GM04503 (cell line): ENCODE measurements at places on chromosomes 2 and 18.

DNA sequence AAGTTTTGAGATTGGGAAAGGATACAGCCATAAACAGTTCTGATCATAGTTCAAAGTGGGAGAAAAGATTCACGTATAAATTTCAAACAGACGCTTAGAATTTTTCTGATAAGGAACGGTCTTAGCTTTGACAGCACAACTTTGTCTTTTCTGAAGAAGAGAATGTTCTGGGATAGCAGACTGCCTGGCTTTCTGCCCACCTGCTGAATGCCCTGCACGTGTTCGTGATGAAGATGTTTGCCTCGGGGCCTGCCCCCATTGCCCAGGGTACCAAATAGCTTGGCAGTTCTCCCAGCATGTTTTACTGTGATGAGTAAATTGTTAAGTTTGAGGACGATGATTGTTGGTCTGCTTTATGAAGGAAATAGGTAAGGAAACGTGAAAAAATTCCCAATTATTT, 4.6 kb downstream of the MRPL33 start:
- peak; percentile 63 for DNase-seq

DNA sequence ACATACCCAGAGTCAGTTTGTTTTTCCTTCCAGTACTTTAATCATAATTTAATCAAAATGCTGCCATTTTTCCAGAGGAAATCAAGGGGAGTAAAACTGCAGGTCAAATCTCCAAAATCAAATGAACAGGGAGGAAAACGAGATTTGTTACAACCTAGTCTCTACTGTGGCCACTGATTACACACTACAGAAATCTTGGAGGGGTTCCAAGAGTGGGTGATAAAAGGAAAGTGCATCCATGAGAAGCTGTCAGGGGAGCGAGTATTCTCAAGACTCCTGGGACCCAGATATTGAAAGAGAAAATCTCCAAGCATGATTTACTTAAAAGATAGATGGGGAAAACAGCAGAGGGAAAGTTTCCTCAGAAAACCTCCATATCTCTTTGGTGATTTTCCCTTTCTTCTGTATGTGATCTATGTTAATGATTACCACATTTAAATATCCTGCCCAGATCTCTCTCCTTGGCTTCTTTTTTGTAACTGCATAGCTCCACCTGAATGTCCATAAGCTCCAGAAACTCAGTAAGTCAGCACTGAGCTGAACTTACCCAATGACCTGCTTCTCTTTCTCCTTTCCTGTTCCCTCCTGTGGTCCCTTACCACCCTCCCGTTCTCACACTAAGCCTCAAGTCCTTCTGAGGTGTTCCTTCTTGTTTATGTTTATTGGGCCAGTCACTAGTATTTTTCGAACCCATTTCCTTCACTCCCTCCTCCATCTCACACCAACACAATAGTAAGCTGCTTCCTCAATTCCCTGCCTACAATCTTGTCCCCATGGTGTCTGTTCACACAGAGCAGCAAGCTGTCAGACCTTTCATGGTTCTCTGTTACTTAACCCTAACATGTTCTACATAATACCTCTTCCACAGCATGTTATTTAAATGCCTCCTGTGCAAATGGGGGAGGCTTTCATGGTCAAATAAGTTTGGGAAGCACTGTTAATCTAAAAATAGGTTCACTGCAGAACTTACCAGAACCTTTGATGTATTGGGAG, 73.9 kb upstream of the TWSG1 start:
- no peak for DNase-seq

- DNase-seq: no peak
Observed at GRCh38 chr2:175838979-175839378, 163.1 kb downstream of the LNPK start.

GRCh38 chr2:47893771-47894170, 12.5 kb downstream of the FBXO11 start:
- no peak for DNase-seq

DNA sequence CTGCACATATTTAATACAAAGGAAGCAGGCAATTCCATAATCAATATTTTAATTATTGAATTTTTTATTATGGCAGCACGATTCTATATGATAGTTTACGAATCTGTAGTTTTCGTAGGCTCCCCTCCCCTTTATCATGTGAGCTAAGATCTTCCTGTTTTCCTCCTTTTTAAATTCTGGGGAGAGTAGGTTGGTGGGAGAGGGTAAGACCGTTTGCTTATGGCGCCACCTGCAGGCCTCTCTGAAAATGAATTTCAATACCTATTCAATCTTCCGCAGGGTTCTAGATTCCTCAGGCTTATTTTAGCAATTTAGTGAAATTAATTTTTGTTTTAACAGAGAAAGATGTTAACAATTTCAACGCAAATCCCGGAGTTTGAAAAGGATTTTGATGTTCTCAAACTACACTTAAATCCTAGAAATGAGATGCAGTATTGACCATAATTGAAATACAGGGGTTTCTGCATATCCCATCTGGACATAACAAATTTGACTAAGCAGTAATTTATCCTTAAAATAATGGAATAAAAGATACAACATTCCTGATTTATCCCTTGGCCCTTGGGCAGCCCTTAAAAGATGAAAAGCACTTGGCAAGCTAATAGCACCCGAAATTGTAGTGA, 12.8 kb upstream of the GBX2 start:
- no peak for DNase-seq

GRCh38 chr2:65737452-65738011, 305.1 kb upstream of the SPRED2 start:
- DNase-seq: no peak

- DNase-seq: no peak
Observed at GRCh38 chr18:551404-552061, 28.6 kb upstream of the CETN1 start.

DNA sequence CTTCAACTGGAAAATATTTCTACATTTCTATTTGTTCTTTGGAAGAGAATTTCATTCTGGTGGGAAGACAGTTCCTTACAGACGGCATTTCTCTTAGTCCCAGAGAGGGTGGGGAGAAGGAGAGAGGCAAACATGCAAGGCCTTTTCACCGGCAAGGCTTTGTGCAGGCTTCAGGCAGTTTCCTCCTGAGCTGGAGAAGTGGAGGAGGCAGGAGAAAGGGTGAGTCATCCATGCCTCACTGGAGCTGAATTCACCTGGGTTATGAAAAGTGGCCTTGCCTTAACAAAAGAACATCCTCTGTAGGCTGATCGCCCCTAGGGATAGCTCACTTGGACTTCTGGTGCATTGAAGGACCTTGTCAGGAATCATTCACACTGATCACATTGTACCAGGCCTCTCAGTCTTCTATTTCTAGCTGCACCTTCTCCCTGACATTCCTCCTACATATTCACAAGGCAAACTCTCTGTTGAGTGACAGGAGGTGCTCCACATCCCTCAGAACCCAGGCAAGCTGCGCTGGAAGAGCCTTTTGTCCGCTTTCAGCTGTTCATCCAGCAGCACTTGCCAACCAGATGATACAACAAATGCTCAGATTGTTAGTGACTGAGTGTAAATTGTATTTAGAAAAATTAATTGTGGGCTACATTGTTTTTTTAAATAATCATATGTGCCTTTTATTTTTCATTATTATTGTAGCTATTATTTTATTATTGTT, 796.1 kb downstream of the DCDC2C start:
- DNase-seq: no peak

DNA sequence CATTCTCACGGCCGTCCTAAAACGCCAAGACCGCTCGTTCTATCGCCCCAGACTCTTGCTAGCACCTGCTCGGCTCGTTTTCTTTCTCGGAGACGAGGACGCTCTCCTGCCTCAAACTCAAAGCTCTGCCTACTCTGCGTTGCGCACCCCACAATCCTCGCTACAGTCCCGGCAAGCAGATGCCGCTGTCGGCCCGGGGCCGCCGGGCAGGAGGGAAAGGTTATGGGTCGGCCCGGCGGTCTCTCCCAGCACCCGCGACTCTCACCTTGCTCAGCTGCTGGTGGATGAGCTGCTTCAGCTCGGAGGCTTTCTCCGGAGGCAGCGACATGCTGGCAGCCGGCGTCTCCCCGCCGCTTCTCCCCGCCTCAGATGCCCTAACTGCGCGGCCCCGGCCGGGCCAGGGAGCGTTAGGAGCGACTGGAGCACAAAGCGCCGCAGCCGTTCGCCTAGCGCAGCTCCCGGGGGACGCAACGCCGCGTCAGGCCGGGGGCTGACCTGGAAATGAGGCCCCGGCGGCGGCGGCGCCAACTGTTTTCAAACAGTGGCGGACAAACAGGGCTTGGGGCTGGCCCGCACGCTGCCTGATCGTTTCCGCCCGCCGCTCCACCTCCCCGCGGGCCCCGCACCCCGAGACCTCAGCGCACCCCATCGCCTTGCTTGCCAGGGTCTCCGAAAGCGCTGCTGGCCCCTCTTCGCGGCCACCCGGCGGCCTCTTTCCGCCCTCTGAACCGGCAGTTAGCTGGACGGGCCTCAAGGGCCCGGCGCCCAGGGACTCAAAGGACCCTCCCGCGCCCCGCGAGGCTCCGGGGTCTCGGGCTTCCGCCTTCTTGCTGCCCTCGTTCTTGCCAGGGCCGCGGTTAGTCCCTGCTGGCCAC, at the start of the genes CEP76 and PSMG2:
Gene CEP76, minus strand, starts transcription at position 503 of the 875 bp plus-strand sequence. Its CDS starts 175 bp downstream, at position 328.
Gene PSMG2, plus strand, starts transcription at position 822 of the 875 bp plus-strand sequence. CDS start 66 bp downstream, outside the sequence.
- DNase-seq: peak; percentile 55

DNA sequence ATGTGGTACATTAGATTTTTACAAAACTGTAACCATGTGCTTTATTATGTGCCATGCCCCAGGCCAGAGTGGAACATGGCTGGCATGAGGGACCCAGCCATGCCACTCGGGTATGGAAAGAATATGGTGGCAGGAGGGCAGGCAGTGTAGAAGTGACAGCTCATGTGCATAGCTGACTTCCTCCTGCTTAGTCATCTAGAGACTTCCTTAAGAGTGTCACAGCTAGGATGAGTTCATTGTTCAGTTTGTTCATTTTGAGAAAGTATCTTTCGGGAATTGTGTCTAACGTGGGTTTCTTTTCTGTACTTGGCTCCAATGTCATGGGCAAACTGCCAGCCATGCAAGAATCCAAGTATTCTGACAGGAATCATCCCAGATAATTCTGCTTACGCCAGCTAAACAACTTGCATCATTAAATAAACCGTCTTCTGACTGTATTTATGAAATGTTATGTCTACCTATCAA, 94.3 kb upstream of the ITGB6 start:
- peak; percentile 75 for DNase-seq

DNA sequence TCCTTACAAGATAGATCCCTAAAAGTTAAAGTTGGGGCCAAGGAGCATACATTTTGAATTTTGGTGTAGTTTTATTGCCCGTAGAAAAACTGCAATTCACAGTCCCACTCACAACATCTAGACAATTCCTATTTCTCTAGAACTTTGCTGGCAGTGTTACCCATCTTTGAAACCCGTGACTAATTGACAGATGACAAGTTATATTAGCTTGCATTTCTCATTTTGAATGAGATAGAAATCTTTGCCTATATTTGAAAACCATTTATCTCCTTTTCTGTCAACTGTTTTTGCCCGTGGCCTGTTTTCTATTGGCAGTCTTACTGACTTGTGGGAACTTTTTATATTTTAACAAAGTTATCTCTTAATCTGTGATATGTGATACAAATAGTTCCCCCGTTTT, 50.0 kb downstream of the OXER1 start:
- DNase-seq: no peak
